Stimulated activated CD4-positive, alpha-beta T cell treated with anti-CD3 and anti-CD28 coated beads, Interleukin-12 subunit alpha, Interleukin-12 subunit beta, amount 100 ng/mL, for 4 hours (primary cell): ENCODE measurements at places on chromosomes 12 and 14.

GRCh38 chr14:64845878-64846277 is 33.8 kb downstream of the SPTB start:
- DNase-seq: no peak

GRCh38 chr14:55271572-55272298 is 514 bp downstream of the FBXO34 start:
- peak; percentile 41 for DNase-seq

DNA sequence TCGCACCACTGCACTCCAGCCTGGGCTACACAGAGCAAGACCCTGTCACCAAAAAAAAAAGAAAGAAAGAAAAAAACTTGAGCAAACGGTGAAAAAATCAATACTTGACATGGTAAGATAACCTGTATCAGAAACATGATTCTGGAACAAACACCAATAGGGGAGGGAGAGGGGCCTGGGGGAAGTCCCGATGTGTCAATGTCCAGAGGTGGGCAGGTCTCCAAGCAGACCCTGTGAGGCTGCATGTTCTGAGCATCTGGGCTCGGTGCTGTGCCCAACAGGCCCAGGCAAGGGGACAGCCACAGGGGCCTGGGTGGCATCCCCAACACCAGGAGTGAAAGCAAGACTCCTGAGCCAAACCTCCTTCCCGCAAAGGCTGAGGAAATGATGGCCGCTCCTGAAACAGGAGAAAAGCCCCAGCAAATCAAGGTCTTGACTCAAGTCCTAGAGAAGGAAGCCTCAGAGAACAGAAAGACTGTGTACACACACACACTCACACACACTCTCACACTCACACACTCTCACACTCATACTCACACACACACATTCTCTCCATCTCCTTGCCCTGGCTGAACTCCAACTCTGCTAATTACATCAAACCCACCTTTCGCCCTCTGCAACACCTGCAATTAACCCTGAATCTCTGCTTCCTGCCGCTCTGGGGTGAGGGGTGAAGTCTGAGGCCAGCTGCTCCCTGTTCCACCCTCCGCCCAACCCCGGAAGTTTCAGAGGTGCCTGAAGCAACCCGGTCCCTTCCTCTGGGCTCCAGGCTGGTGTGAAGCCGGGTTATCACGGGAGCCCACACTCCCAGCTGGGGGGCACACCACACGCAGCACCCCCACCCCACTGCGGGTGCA is 20.4 kb downstream of the CCDC88C start:
- peak; percentile 41 for DNase-seq

DNA sequence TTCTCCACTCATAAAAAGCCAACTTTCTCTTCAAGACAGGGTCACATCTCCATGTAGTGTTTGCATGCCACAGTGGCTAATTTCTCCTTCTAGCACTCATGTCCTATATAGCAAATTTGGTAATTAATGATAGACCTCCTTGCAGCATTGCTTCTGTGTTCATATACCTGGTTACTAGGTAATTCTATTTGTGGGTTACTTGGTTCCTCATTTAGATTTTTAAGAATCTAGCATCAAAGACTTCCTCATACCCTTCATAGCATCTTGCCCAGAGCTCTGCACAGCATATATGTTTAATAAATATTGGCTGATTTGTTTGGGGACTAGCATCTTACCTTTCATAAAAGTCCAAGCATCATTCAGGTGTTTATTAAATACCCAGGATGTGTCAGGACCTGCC is 152.1 kb downstream of the DUSP6 start:
- DNase-seq: no peak

- DNase-seq: no peak
Observed at GRCh38 chr12:21336656-21337055, 1.9 kb upstream of the SLCO1A2 start.

DNA sequence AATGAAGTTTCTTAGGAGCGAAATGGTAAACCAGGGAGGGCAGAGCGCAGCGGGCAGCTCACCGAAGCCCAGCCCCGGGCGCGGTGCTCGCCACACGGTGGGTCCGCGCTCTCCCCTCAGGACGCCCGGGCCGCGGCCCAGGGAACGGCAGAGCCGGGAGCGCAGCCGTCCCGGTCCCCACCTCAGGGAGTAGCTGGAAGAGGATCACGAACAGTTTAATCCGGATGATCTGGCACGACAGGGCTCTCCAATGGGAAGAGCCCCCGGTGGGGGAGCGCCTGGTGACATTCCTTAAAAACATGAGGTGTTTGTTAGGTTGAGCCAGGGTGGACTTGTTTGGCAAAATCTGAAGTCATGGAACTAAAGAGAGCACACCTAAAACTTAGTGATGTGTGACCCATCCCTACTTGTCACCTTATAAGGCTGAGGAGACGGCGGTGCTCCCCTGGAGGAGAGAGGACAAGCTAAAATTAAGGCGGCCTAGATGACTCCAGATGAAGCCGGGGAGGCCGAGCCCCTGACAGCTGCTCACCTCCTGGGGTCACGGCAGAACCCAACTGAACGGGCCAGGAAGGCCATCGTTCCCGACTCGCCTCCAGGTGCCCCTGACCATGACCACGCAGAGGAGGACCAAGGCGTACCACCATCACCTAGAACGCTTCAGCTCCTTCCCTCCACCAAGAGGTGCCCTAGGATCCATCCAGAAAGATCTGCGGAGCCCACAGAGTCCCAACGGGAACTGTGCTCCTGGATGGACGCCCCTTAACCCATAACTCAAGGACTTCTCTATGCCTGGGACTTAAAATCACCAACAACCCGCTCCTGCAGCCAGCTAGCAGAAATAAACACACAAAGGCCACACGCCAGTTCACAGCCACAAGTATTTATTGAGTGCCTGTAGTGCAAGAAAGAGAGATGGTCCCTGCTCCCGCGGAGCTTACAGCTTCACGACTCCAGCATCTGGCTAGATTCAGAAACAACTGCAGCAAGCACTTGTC is 866 bp upstream of the PITPNM2 start:
- no peak for DNase-seq

GRCh38 chr12:44100264-44100663 is 264.4 kb downstream of the TMEM117 start:
- no peak for DNase-seq

GRCh38 chr12:9813821-9814798 is 13.2 kb upstream of the KLRF1 start:
- peak; percentile 90 for DNase-seq

GRCh38 chr12:41365653-41366171 is 177.6 kb downstream of the PDZRN4 start:
- no peak for DNase-seq

- no peak for DNase-seq
Observed at GRCh38 chr14:22668417-22668816, 24.3 kb upstream of the OR6J1 start.

DNA sequence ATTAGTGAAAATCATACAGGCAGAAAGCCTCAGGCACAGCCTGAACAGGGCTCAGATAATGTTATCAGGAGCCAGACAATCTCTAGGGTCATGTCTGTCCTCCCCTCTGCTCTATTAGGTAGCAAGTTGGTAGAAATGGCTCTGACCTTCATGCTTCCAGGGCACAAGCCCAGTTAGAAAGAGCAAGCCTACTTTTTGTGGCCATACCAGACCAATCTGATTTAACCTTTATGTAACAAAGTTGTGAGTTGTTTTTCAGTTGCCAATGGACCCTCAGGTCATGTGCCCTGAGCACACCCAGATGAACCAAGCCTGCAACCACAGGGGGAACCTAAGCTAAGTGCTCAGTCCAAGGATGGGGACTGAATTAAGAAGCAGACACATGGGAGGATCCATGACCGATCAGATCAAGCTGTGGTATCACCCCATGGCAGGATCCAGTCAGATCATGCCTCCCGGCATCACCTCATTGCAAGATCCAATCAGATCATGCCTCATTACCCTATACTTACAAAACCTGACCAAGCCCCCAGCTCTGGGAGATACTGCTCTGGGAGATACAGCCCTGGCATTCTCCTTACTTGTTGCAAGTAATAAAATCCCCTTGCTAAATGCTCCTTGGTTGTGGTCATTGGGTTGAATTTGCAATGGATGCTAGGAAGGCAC is 18.8 kb upstream of the HIGD1C start:
- DNase-seq: no peak

GRCh38 chr14:94571950-94572349 is 9.3 kb upstream of the SERPINA5 start:
- DNase-seq: no peak

DNA sequence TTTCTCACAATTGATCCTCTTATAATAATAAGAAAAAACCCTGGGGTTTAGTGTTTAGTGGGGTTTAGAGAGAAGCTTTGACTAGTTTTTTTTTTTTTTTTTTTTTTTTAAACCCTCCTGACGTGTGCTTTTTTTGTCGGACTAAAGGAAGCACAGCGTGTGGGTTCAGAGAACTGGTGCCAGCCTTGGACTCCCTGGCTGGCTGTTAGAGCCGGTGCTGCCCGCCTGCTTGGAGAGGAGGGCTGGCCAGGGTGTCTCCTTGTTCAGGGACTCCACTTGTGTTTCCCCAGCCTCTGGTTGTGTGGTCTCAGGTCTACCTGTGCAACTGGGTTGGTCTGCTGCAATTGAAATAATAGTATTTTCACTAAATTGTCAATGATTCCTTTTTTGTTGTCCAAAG is 54.1 kb upstream of the ASPG start:
- DNase-seq: no peak

DNA sequence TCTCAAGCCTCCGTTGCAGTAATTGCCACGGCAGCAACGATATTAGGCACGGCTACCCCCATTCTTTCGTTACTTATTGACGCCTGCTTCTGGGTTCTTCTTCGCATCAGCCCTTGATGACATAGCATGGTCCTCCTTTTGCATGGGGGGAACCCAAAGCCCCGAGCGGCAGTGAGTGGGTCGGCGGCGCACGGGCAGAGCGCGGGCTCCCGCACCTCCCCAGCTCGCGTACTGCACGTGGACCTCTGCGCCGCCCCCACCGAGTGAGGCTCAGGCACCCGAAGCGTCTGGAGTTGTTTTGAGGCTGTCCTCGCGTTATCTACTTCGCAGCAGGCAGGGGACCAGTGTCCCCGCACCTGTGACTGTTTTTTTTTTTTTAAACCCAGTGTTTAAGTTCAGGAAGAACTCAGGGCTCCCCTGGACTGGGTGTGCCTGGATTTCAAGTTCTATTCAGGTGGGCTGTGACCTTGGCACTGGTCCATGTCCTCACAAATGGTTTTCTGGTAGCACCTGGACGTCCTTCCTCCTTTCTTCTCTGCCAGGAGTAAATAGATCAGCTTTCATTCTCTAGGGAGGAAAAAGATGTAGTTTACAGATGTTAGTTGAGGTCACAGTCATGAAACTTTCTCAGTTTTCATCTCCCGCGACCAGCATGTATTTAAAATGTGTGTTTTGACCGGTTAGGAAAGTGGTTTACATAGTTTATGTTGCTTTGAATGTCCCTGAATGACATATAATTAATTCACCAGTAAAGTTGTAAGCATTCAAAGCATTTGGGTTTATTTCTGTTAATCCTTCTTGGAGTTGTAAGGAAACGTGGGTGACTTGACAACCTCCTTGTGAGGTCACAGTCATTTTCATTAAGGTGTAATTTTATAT is 1.4 kb upstream of the FOXN4 start:
- peak; percentile 5 for DNase-seq

GRCh38 chr12:62886796-62887195 is 48.2 kb downstream of the PPM1H start:
- no peak for DNase-seq

GRCh38 chr12:60120199-60120598 is 524.4 kb downstream of the SLC16A7 start:
- DNase-seq: no peak

DNA sequence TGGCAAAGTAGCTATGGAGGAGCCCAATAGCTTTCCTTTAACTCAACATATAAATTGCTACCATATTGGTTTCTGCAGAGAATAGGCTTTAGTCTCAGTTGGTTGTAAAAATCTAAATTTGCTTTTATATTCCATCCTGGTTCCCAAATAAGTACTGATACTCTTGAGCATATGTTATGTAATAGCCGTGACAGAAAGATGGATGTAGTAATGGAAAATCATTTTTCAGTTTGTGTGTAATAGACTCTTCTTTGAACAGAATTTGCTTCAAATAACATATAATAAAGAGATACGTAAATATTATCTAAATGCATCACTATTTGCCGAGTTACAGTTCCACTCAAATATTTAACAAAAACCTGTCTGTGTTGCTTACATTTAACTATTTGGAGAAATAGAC is 271.6 kb downstream of the LRFN5 start:
- DNase-seq: no peak

DNA sequence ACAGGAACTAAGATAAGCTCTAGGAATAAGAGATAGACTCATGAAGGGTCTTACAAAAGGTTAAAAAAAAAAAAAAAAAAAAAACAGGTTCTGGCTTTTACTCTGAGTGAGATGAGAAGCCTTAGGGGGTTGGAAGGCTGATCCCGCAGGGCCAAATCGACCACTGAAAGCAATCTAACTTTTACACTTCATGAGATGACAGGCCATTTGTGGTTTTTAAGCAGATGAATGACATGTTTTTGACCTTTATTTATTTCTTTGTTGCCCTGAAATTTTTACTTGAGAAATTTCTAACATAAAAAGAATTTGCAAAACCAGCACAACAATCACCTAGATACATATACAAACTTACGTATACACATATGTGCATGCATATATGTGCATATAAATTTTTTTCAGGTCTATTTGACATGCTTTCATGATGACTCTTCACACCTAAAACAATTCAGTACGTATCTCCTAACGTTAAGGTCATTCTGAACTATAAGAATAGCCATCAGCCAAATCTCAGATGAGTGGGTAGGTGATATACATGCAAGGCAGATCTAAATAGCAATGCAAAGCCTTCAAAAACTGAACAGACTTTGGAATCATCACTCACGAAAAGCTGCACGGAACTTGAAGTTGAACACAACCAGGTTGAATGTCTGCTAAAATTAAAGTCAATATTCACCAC is 87.0 kb downstream of the R3HDM2 start:
- DNase-seq: no peak

DNA sequence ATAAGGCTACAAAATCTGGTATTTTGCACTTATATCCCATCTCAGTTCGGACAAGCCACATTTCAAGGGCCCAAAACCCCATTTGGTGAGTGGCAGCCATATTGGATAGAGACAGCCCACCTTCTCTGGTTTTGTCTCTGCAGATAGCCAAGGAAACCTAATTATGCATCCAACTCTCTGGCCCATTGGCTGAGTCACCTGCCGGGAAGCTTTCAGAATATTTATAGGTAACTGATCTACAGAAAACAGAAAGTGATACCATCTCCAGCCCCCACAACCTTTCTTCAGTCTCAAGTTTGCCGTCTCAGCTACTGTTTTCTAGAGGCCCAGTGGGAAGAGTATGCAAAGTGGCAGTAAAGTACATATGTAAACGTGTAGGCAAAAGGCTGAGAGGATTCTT is 33.7 kb upstream of the PPP1CC start:
- peak; percentile 50 for DNase-seq

GRCh38 chr14:85529803-85530574 is at the start of gene FLRT2:
FLRT2 (plus strand) TSS chr14:85530144; CDS start chr14:85621515, 91,371 bp downstream.
- DNase-seq: no peak

- no peak for DNase-seq
Observed at GRCh38 chr12:70644861-70645260, 7.6 kb upstream of the PTPRB start.

GRCh38 chr12:71162832-71163763 is 5.3 kb upstream of the TSPAN8 start:
- DNase-seq: no peak

DNA sequence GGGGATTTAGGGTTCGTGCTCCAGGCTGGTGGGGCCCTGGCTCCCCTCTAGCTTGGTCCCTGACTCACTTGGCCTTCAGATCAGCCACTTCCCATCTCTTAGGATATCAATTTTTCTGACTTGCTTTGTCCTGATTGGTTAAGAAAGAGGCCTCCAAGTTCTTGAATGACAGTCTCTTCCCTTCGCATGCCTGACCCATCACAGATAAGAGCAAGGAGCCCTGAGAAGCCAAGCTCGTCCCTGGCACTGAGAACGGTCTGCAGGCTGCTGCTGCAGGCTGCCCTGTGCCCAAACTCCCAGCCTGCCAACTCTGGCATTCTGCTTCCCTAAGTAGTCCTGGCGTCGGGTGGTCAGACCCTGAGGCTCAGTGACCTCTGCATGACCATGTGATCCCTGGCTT is 794 bp upstream of the LRTM2 start:
- DNase-seq: no peak
